ENCODE measurements at places on chromosomes 4 and X. TPM values are rescaled to one million over a fixed set of nuclear protein-coding genes. Genes with fewer than 3 reads are reported as not detected.

DNA sequence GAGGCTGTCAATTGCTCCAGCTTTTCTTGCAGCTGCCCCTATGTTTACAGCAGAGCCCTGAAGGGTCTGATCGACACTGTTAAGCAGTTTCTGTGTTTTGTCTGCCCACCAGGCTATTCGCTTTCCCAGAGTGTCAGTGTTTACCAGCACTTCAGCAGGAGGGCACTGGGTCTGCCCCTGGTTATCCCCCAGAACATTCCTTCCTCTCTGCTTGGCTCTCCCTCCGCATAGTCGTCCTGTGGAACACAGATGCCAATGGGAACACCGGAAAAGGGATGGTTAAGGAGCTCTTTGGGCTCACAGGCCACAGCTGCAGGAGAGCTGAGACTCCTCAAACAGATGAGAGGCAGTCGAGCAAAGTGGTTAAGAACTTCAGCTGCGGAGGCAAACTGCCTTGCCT, 71.3 kb upstream of the FBXW7 start:
- no peak overlapping the region for H3K4me3 ChIP-seq
- H3K4me1 ChIP-seq = peaks cover 23% of the 10 kb centered on the region
- DNase-seq = no peak
- H3K27me3 ChIP-seq = no peaks in the 10 kb centered on the region
- H3K36me3 ChIP-seq = no peaks in the 10 kb centered on the region

The DCTD gene
- total RNA-seq = 44.5 TPM

DNA sequence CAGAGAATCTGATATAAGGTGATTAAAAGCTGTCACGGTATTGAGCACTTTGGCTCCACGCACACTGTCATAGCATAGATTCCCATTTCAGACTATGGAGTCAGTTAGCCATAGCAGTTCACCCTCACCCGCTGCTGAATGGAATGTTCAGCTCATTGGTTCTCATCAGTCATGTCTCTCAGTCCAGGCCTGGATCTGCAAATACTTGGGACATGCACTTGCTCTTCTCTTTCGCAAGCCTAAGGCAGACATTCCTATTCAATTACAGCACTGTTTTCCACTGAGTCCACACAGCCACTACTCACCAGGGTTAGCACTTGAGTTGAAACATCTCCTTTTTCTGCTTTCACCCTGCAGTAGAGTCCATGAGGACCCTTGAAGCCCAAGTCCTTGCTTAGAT, 30.6 kb upstream of the SCML1 start:
- no peaks in the 10 kb centered on the region for H3K4me1 ChIP-seq
- no peak for DNase-seq
- H3K36me3 ChIP-seq = no peaks in the 10 kb centered on the region
- peaks cover 2% of the 10 kb centered on the region for H3K27me3 ChIP-seq

The PDCL2 gene
- total RNA-seq = not detected

DNA sequence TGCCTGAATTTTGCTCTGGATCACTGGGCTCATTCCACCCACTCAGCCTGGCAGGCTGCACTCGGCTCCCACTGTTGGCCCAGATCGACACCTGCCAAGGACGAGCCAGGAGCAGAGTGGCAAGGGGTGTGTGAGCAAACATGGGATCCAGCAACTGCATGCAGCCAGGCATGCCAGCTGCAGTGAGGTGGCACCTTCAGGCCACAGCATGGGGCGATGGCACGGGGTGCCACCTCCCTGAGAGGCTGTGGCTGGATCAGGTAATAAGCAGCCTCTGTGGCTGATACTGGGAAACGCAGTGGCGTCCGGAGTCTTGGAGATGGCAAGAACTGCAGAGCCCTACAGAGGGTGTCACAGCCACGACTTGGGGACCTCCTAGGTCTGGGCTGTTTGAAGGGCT, 244.5 kb upstream of the FSTL5 start:
- H3K27ac ChIP-seq = no peak overlapping the region
- DNase-seq = no peak
- no peak overlapping the region for H3K4me3 ChIP-seq
- H3K27me3 ChIP-seq = no peaks in the 10 kb centered on the region
- peaks cover 3% of the 10 kb centered on the region for H3K4me1 ChIP-seq

GRCh38 chr4:7044137-7044930, 1.2 kb downstream of the TADA2B start:
- H3K27me3 ChIP-seq = peaks cover 13% of the 10 kb centered on the region
- H3K36me3 ChIP-seq = no peaks in the 10 kb centered on the region
- peak overlapping the region; percentile 89 for H3K27ac ChIP-seq
- H3K4me1 ChIP-seq = peaks cover 35% of the 10 kb centered on the region
- no peak for DNase-seq

DNA sequence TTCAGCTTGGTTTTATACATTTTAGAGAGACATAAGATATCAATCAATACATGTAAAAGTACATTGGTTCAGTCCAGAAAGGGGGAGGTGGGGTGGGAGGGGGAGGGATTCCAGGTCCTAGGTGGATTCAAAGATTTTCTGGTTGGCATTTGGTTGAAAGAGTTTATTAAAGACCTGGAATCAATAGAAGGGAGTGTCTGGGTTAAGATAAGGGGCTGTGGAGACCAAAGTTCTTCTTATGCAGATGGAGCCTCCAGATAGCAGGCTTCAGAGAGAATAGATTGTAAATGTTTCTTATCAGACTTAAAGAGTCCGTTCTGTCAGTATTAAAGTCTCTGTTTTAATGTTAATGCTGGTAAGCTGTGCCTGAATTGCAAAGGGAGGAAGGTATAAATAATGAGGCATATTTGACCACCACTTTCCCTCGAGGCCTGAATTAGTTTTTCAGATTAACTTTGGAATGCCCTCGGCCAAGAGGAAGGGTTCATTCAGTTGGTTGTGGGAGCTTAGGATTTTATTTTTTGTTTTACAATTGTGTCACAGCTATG, 169.9 kb downstream of the AASDH start:
- peaks cover 18% of the 10 kb centered on the region for H3K4me1 ChIP-seq
- H3K27ac ChIP-seq = no peak overlapping the region
- DNase-seq = no peak
- H3K27me3 ChIP-seq = no peaks in the 10 kb centered on the region
- no peak overlapping the region for H3K4me3 ChIP-seq

GRCh38 chr4:42480281-42480680, 83.0 kb downstream of the SHISA3 start:
- H3K27ac ChIP-seq = no peak overlapping the region
- no peak for DNase-seq
- H3K4me1 ChIP-seq = peaks cover 11% of the 10 kb centered on the region
- no peaks in the 10 kb centered on the region for H3K36me3 ChIP-seq
- H3K27me3 ChIP-seq = peaks cover 4% of the 10 kb centered on the region

DNA sequence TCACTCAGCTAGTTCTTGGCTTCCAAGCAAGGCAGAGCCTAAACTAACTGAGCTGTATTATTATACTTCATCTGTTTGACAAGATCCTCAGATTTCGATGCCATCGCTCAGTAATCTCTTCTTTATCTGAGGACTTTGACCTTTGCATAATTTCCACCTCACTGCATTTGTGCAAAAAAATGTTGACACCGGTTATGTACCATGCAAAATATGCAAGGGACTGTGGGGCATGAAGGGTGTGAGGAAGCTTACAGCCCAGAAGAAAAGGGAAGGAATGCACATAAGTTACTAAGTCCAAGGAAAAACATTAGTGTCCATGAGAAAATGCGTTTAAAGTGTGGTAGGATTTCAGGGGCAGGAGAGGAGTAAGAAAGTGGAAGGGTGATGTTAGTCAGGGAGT, 295.4 kb downstream of the PACRGL start:
- DNase-seq = no peak
- H3K4me3 ChIP-seq = no peak overlapping the region
- no peaks in the 10 kb centered on the region for H3K27me3 ChIP-seq
- no peaks in the 10 kb centered on the region for H3K4me1 ChIP-seq
- H3K36me3 ChIP-seq = no peaks in the 10 kb centered on the region

GRCh38 chrX:27336466-27337091, 126.6 kb downstream of the PPP4R3C start:
- H3K4me1 ChIP-seq = no peaks in the 10 kb centered on the region
- H3K4me3 ChIP-seq = no peak overlapping the region
- no peaks in the 10 kb centered on the region for H3K27me3 ChIP-seq
- H3K36me3 ChIP-seq = no peaks in the 10 kb centered on the region
- no peak overlapping the region for H3K27ac ChIP-seq

DNA sequence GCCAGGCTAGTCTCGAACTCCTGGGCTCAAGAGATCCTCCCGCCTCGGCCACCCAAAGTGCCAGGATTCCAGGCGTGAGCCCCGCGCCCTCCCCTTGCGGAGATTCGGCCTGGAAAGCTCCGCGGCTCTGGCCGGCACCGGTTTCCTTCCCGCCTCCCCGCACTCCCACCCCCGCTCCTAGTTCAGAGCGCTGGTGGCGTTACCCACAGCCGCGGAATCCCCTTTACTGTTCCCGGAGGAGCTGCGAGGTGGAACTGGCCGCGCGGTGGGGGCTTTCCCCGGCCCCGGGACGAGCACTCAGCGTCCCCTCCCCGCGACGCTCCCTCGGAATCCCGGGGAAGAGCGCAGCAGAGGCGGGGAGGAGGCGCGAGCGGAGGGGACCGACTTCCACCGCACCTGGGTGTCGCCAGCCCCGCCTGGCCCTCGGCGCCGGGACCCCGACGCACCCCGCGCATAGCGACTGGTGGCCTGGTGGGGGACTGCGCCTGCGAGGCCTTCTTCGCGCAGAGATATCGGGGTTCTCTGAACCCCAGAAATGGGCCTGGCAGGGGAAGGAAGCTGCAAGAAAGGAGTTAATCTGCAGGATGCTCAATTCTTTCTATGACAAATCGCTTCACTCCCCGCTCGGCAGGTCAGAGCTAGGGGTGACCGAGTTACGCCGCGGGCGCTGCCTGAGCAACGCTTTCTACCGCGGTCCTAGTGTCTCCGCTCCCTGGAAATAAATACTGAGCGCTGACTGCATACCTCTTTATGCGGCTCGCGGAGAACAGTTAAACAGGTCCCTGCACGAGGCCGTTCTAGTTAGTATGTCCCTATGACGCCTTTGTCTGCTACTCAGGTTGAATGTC, 14.6 kb upstream of the SLC25A4 start:
- no peaks in the 10 kb centered on the region for H3K27me3 ChIP-seq
- DNase-seq = peak; percentile 52
- no peaks in the 10 kb centered on the region for H3K36me3 ChIP-seq
- H3K4me3 ChIP-seq = peak overlapping the region; percentile 88

DNA sequence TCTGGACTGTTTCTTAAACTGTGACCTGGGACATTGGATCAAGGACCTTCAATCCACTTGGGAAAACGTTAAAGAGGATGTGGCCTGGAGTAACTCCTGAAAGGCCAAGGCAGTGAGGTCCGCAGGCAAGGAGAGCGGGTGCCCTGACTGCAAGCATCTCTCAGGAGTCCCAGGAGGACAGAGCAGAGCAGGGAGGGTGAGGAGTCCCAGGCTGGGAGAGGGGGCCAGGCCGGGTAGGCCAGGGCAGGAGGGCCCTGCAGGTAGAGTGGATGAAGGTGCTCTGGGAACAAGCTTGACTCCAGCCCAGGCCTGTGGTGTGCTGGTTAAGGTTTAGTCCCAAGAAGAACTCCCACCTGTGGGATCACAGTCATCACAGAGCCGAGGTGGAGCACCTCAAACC, 13.8 kb downstream of the PNMA6E start:
- H3K4me1 ChIP-seq = no peaks in the 10 kb centered on the region
- no peaks in the 10 kb centered on the region for H3K36me3 ChIP-seq
- H3K4me3 ChIP-seq = no peak overlapping the region
- no peak overlapping the region for H3K27ac ChIP-seq
- no peaks in the 10 kb centered on the region for H3K27me3 ChIP-seq

DNA sequence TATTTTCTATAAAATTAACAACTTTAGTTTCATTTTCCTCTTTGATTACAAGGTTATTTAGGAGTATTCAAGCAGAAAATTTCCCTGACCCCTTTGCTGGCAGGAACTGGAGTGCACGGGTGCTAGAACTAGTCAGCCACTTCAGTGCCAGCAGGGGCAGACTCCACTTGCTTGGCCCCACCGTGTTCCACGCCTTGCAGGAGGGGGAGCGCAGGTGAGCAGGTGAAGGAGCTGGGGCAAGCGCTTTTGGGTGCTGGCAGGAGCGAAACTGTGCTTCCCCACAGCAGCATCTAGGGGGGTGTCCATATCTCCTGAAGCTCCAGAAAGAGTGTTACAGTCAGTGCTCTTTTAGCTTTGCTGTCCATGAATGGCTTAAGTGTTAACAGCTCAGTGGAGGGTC, 45.5 kb downstream of the MID2 start:
- DNase-seq = no peak
- H3K36me3 ChIP-seq = no peaks in the 10 kb centered on the region
- no peaks in the 10 kb centered on the region for H3K27me3 ChIP-seq
- H3K4me1 ChIP-seq = no peaks in the 10 kb centered on the region
- no peak overlapping the region for H3K27ac ChIP-seq
- no peak overlapping the region for H3K4me3 ChIP-seq

The NLRP2B gene
- total RNA-seq = not detected

DNA sequence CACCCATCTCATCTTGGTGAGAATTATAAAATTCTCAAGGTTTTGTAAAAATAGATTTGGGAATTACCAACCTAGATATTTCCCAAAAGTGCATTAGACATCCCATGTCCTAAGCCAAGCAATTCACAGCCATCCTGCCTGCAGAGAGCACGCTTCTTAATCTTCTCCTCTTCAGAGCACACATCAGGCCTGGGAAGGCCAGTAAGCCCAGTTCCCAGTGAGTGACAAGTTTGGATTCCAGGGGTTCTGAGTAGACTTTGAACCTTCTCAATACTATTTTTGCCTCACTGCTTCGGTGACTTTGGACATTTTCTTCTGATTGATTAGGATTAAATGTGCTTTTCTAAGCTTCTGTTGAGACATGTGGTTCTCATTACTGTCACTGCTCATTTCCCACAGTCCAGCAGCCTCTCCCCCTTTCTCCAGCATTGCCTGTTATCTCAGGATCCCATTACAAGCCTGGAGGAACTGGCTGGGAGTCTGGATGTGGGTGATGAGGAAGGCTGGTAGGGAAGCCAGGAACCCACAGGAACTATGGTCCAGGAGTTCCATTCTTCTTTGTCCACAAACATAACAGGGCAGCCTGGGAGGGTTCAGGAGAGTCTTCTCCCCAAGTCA, 56.4 kb upstream of the TMEM150C start:
- no peaks in the 10 kb centered on the region for H3K27me3 ChIP-seq
- no peak overlapping the region for H3K4me3 ChIP-seq
- no peak for DNase-seq
- H3K27ac ChIP-seq = no peak overlapping the region
- H3K36me3 ChIP-seq = no peaks in the 10 kb centered on the region
- no peaks in the 10 kb centered on the region for H3K4me1 ChIP-seq

- H3K4me1 ChIP-seq = no peaks in the 10 kb centered on the region
- H3K4me3 ChIP-seq = no peak overlapping the region
- peaks cover 6% of the 10 kb centered on the region for H3K27me3 ChIP-seq
Observed at GRCh38 chrX:69031181-69031580, 134.1 kb downstream of the PJA1 start.

The RRH gene
- 0.29 TPM for total RNA-seq

- H3K27me3 ChIP-seq = peaks cover 7% of the 10 kb centered on the region
- DNase-seq = no peak
- H3K27ac ChIP-seq = no peak overlapping the region
- no peaks in the 10 kb centered on the region for H3K4me1 ChIP-seq
- no peak overlapping the region for H3K4me3 ChIP-seq
Observed at GRCh38 chr4:74441744-74442143, 3.2 kb upstream of the AREG start.

GRCh38 chrX:17994429-17994828, 133.3 kb upstream of the RAI2 start:
- no peaks in the 10 kb centered on the region for H3K36me3 ChIP-seq
- H3K27ac ChIP-seq = no peak overlapping the region
- DNase-seq = no peak
- H3K4me1 ChIP-seq = peaks cover 5% of the 10 kb centered on the region
- H3K4me3 ChIP-seq = no peak overlapping the region

The TCEAL7 gene
- 67.2 TPM for total RNA-seq

GRCh38 chr4:42732776-42733175, 75.9 kb upstream of the ATP8A1 start:
- no peaks in the 10 kb centered on the region for H3K27me3 ChIP-seq
- no peaks in the 10 kb centered on the region for H3K4me1 ChIP-seq
- H3K27ac ChIP-seq = no peak overlapping the region
- no peaks in the 10 kb centered on the region for H3K36me3 ChIP-seq
